ENCODE measurements at places on chromosomes 16 and 17. TPM values are rescaled to one million over a fixed set of nuclear protein-coding genes. Genes with fewer than 3 reads are reported as not detected.
A peak's percentile ranks its signal among the peaks of the same experiment; 100 is the strongest.

- no peaks in the 10 kb centered on the region for H3K4me1 ChIP-seq
- peaks cover 7% of the 10 kb centered on the region for H3K36me3 ChIP-seq
- peak overlapping the region; percentile 53 for H3K27ac ChIP-seq
- H3K27me3 ChIP-seq: no peaks in the 10 kb centered on the region
Observed at GRCh38 chr17:41895617-41896016, 23.1 kb downstream of the ACLY start.

- no peak overlapping the region for H3K27ac ChIP-seq
- H3K27me3 ChIP-seq: no peaks in the 10 kb centered on the region
- DNase-seq: no peak
Observed at GRCh38 chr17:79338604-79339003, 264.0 kb downstream of the ENGASE start.

DNA sequence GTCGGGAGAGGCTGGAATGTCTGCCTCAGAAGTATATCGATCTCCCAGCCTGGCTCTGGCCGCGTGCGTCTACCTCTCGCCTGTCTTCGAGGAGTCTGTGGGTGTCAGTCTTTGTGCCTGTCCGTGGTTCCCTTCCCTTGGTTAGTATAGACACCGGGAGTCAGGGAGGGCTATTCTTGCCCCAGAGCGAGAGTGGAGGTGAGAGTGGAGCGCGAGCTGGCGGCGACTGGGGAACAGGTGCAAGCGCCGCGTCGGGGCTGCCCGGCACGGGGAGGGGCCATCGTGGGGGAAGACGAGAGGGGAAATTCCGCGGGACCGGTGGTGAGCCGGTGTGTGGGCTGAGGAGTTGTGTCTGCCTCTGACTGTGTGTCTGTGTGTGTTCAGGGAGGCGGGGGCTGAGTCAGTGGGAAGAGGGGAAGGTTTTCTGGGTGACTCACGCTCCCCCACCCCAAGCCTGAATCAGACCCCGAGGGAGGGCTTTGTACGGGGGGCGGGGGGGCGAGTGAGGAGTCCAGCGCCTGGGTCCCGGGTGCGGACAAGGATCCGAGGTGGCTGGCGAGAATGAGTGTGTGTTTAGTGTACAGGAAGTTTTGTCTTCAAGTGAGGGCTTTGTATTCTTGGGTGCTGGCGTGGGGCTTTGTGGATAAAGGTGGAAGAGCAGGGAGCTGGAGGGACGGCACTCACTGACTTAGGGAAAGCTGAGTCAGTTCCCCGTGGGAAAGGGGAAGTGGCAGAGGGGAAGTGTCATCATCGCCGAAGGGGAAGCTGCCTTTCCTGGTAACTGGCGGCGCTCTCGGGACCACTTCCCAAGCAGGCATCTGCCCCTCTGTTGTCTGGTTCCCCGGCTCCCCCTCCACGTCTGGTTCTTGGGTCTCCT is 8.6 kb downstream of the KDM6B start:
- no peaks in the 10 kb centered on the region for H3K27me3 ChIP-seq
- DNase-seq: peak; percentile 83
- peaks cover 13% of the 10 kb centered on the region for H3K4me1 ChIP-seq
- H3K36me3 ChIP-seq: peaks cover 7% of the 10 kb centered on the region
- peak overlapping the region; percentile 63 for H3K4me3 ChIP-seq
- peak overlapping the region; percentile 96 for H3K27ac ChIP-seq

DNA sequence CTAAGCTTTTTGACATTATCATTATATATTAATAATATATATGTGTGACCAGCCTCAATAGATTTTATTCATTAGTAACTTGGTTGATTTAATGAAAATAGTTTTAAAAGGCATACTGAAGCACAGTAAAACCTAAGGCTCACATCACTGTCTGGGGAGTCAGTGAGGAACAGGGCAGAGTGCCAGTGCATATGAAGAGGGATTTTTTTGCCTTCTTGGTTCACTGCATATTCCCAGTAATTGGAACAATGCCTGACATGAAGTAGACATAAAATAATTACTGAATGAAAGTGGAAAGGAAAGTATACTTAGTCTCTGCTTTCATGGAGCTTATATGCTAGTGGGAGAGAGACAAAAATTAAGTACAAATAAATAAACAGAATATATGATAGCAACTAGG is 81.1 kb downstream of the FTO start:
- peaks cover 21% of the 10 kb centered on the region for H3K4me1 ChIP-seq
- H3K27ac ChIP-seq: no peak overlapping the region
- no peaks in the 10 kb centered on the region for H3K36me3 ChIP-seq
- DNase-seq: no peak
- no peaks in the 10 kb centered on the region for H3K27me3 ChIP-seq

- no peaks in the 10 kb centered on the region for H3K36me3 ChIP-seq
- H3K27me3 ChIP-seq: no peaks in the 10 kb centered on the region
- H3K4me1 ChIP-seq: no peaks in the 10 kb centered on the region
- no peak for DNase-seq
Observed at GRCh38 chr17:10777890-10778289, 26.0 kb downstream of the TMEM238L start.

DNA sequence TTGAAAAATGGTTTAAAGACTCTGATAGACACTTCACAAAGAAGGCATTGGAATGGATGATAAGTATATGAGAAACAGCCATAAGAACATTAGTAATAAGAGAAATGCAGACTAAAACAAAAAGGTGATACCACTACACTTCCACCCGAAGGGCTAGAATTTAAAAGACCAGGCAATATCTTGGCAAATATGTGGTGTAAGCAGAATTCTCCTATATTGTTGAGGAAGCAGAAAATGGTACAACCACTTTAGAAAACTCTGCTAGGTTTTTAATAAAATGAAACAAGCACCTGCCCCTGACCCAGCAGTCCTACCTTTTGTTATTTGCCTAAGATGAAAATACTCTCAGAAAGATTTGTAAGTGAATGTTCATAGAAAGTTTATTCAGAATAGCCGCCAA is 43.7 kb downstream of the MAP2K4 start:
- no peaks in the 10 kb centered on the region for H3K4me1 ChIP-seq
- no peaks in the 10 kb centered on the region for H3K36me3 ChIP-seq
- H3K27ac ChIP-seq: no peak overlapping the region
- no peak overlapping the region for H3K4me3 ChIP-seq

- DNase-seq: no peak
- H3K27me3 ChIP-seq: no peaks in the 10 kb centered on the region
- no peak overlapping the region for H3K4me3 ChIP-seq
- no peaks in the 10 kb centered on the region for H3K4me1 ChIP-seq
Observed at GRCh38 chr16:58435779-58436178, 43.5 kb downstream of the GINS3 start.

DNA sequence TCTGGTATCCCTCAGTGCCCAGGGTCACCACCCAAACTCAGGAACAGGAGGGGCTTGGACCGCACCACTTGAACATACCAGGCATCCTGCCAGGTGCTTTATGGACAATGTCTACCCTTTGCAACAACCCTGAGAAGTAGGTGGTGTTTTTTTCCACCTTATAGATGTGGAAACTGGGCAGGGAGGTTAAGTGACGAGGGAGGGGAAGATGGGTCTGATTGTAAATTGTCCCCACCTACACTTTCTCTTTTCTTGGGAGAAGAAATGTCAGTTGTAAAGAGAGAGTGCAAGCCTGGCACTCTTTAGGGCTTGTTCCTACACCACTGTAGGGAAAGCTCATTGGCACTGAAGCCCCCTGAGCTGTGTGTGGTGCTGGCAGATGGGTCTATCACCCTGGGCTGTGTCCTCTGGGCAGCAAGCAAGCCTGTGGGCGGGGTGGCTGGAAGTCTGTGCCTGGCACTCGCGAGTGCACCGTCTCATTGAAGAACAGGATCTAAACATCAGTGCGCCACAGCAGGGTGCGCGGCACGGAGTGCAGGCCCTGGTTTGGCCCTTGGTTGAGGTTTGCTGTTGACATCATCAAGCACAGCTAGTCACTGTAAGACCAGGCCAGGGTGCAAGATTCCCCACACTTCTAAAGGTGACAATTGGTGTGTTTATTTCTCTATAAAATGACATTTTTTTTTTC is 15.1 kb downstream of the NOD2 start:
- H3K4me3 ChIP-seq: no peak overlapping the region
- no peak for DNase-seq
- H3K4me1 ChIP-seq: no peaks in the 10 kb centered on the region
- no peaks in the 10 kb centered on the region for H3K36me3 ChIP-seq
- H3K27me3 ChIP-seq: no peaks in the 10 kb centered on the region

DNA sequence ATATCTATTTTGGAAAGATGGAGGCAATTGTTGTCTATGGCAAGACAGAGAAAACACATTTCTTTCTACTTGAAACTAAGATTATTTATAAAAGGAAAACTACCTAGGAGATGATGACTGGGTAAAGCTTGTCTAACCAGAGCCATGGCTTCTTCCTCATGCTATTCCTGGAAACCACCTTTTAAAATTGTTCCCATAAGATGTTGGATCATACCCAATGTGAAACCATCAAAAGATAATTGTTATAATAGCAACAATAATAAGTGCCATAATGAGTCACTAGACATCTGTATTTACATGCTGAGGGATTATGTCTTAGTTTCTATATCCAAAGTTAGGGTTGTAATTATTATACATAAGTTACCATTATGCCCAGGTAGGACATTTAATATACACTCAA is 428.4 kb downstream of the KCNJ2 start:
- no peak overlapping the region for H3K4me3 ChIP-seq
- H3K36me3 ChIP-seq: no peaks in the 10 kb centered on the region
- H3K27me3 ChIP-seq: no peaks in the 10 kb centered on the region
- H3K27ac ChIP-seq: no peak overlapping the region

DNA sequence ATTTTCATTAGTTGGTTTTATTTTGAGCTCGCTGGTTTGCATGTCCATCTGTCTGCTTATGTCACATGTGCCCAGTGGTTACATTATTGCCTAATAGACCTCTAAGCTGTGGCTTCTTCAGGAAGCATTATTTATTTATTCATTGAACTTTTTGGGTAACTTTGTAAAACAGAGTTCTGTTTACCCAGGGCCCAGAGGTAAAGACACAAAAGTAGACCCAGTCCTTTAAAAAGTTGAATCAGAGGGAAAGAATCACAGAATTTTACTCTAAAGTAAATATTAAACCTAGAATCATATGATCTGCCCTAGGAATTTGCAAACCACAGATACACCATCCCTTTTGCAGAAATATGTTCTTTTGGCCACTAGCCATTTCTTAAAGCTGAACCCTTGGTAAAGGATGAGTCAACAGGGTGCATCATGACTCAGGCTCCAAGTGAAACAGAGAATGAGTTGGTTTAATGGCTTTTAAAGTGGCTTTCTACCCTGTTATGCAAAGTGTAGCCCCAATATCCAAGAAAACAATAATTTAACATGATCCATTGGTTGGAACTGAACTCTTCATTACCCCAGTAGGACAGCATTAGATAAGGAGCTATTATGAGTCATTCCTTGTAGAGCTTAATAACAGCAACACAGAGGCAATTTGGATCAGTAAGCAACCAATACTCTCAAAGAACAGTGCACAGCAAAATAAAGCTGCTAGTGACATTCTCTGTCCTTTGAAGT is 236.3 kb downstream of the KCNJ2 start:
- no peaks in the 10 kb centered on the region for H3K4me1 ChIP-seq
- H3K27me3 ChIP-seq: no peaks in the 10 kb centered on the region
- H3K27ac ChIP-seq: no peak overlapping the region
- H3K36me3 ChIP-seq: no peaks in the 10 kb centered on the region

DNA sequence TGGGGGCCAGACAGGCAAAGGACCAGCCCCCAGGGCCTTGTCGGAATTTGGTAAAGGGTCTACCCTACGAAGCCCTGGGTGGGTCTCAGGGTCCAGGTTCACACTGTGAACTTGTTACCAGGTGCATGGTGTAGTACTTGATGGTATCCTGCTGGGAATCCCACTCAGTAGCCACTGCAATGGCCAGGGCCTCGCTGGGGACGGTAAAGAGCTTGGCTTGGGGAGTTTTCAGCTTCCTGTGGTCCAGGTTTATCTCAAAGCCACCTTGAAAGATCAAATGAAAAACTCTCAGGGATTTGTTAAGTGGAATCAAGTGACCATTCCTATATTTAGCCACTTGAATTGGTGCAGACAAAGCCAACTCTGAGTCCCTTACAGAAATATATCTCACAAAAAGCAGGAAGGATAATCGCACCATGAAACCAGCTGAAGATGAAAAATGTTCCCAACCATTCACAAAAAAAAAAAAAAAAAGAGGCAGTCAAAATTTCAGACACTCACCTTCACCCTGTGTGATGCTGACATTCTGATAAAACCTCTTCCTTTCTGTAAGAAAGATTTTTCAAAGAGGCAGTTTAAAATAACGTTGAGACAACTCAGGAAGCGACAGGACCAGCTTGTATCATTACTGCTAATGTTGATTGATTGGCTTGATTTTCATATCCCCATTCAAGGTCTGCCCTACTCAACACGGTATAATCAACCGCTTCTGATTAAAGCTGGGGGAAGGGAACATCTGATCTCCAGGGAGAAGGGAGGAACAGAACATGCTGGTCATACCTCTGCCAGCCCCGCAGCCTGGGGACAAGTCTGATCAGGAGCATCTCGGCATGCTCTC is 10.6 kb downstream of the ATPAF2 start:
- no peaks in the 10 kb centered on the region for H3K36me3 ChIP-seq
- no peak overlapping the region for H3K27ac ChIP-seq
- H3K4me3 ChIP-seq: no peak overlapping the region
- H3K4me1 ChIP-seq: no peaks in the 10 kb centered on the region
- no peaks in the 10 kb centered on the region for H3K27me3 ChIP-seq
- no peak for DNase-seq

- H3K27me3 ChIP-seq: no peaks in the 10 kb centered on the region
- peak; percentile 73 for DNase-seq
- H3K36me3 ChIP-seq: no peaks in the 10 kb centered on the region
- no peaks in the 10 kb centered on the region for H3K4me1 ChIP-seq
- no peak overlapping the region for H3K4me3 ChIP-seq
Observed at GRCh38 chr17:78674595-78675315, 97.6 kb upstream of the DNAH17 start.

DNA sequence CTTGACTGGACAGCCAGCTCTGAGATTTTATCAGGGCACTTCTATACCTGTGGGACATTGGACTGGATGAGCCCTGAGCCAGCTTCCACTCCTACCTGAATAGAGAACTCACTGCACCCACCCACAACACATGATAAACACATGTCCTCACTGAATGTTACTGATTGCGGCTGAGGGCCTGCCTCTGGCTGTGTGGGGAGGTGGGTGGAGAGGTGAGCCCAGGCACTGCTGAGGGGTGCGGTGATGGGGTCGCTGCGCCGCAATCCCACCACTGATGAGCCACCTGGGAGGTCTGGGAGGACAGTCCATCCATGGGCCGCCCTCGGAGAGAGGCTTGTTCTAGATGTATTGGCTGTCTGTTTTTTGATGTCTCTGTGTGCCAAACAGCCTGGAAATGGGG is 5.4 kb downstream of the TMEM92 start:
- H3K27me3 ChIP-seq: no peaks in the 10 kb centered on the region
- H3K4me3 ChIP-seq: no peak overlapping the region
- no peaks in the 10 kb centered on the region for H3K4me1 ChIP-seq
- H3K27ac ChIP-seq: no peak overlapping the region
- DNase-seq: no peak
- no peaks in the 10 kb centered on the region for H3K36me3 ChIP-seq

- no peaks in the 10 kb centered on the region for H3K27me3 ChIP-seq
- no peak overlapping the region for H3K27ac ChIP-seq
- no peaks in the 10 kb centered on the region for H3K4me1 ChIP-seq
- no peaks in the 10 kb centered on the region for H3K36me3 ChIP-seq
- H3K4me3 ChIP-seq: no peak overlapping the region
Observed at GRCh38 chr17:35023538-35023937, 40.0 kb downstream of the RFFL start.

GRCh38 chr17:15451680-15452079 is 15.7 kb downstream of the CDRT4 start:
- no peak overlapping the region for H3K4me3 ChIP-seq
- no peak overlapping the region for H3K27ac ChIP-seq
- H3K4me1 ChIP-seq: no peaks in the 10 kb centered on the region
- H3K36me3 ChIP-seq: no peaks in the 10 kb centered on the region
- DNase-seq: no peak

Gene TMEM219
- 112 TPM for polyA plus RNA-seq

Gene MT4
- not detected for polyA plus RNA-seq

Gene SLX1B
- 15.3 TPM for polyA plus RNA-seq

Gene SLFN13
- 1.7 TPM for polyA plus RNA-seq

Gene CA7
- not detected for polyA plus RNA-seq

Gene BCKDK
- 30.7 TPM for polyA plus RNA-seq
